Natural killer cell treated with Interleukin-12 subunit alpha and Interleukin-12 subunit beta and Interleukin-15 and Interleukin-18, amount 100 ng/mL, for 72 hours (primary cell): ENCODE measurements at places on chromosomes 11 and 22. TPM values are rescaled to one million over a fixed set of nuclear protein-coding genes. Genes with fewer than 3 reads are reported as not detected.
A peak's percentile ranks its signal among the peaks of the same experiment; 100 is the strongest.

- no peak for DNase-seq
Observed at GRCh38 chr11:87722756-87723565, 452.3 kb downstream of the RAB38 start.

DNA sequence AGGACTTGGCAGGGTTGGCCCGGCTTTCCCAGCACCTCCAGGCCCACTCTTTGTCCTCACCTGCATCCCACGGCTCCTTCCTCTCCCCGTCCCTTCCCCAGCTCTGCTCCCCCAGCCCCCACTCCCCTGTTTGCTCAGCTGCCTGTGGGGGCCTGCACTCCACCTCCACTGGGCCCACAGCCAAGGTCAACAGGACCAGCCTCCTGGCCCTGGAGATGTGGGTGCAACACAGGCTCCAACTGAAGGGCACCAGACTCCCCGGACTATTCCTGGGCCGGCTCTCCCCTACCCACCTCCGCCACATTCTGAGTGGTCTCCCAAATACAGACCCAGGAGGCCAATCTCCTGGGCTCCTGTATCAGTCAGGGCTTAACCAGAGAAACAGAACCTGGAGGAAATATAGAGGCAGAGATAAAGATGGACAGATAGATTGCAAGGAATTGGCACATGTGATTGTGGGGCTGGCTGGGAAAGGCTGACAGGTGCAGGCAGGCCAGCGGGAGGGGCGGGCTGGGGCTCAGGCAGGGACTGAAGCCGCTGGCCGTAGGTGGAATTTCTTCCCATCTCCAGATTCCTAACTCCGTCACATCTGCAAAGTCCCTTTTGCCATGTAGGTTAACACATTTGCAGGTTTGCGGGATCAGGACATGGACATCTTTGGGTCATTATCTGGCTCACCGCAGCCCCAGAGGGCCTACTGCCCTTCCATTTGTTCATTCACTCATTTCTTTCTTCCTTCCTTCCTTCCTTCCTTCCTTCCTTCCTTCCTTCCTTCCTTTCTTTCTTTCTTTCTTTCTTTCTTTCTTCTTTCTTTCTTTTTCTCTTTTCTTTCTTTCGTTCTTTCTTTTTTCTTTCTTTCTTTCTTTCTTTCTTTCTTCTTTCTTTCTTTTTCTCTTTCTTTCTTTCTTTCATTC, 45.8 kb upstream of the MYH9 start:
- no peak for DNase-seq

MYO7A gene
- total RNA-seq = not detected

- DNase-seq = peak; percentile 69
Observed at GRCh38 chr11:16986434-16987204, 27.6 kb downstream of the PLEKHA7 start.

GRCh38 chr11:1547467-1548098, 24.5 kb downstream of the DUSP8 start:
- no peak for DNase-seq

DMC1 gene
- 4.6 TPM for total RNA-seq

ZP1 gene
- not detected for total RNA-seq

YPEL4 gene
- not detected for total RNA-seq

LRRC55 gene
- not detected for total RNA-seq

GRCh38 chr11:10551290-10551592, 10.3 kb upstream of the RNF141 start:
- DNase-seq = no peak

TIMP3 gene
- total RNA-seq = not detected

SCO2 gene
- 13.1 TPM for total RNA-seq

COPB1 gene
- 88.4 TPM for total RNA-seq

DNA sequence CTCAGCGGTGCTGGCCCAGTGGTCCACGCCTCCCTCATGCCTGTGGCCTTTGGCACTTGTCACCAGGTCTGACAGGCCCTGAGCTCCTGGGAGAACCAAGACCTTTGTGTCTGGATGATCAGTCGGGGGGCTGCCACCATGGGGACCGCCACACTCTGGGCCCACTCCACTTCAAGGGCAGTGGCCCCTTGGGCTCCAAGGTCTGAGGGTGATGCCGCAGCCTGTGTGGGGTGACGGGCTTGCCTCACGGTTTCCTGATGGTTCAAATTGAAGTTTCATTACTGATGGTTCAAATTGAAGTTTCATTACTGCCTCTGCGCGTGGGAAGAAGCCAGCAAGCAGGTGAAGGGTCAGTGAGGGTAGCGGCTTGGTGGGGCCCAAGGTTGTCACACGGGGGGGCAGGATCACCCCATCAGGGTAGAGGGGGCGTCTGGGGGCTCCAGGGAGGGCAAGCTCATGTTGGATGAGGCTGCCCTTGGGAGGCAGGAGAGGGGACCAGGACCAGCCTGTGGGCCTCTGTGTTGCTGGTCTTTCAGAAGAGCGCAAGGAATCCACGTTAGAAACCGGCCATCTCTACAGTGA, 27.5 kb downstream of the TRMU start:
- no peak for DNase-seq

GRCh38 chr11:102383839-102384238, 36.8 kb downstream of the BIRC2 start:
- no peak for DNase-seq

DNA sequence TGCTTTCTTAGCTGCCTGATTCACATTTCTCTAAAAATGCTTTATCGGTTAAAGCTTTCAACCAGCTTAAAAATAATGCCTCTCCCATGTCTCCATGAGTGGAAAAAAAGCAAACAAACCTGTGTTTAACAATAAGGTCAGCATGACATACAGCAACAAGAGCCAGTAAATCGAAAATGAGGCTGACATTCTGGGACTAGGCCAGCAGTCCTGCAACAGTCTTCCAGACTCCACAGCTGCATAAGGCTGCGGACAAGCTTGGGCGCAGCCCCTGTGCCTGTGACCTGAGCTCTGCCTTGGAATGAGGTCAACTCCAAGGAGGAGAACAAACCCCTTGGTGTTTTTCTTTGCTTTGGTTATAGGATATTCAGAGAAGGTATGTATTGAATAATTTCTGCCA, 95.5 kb downstream of the PGR start:
- no peak for DNase-seq

DNA sequence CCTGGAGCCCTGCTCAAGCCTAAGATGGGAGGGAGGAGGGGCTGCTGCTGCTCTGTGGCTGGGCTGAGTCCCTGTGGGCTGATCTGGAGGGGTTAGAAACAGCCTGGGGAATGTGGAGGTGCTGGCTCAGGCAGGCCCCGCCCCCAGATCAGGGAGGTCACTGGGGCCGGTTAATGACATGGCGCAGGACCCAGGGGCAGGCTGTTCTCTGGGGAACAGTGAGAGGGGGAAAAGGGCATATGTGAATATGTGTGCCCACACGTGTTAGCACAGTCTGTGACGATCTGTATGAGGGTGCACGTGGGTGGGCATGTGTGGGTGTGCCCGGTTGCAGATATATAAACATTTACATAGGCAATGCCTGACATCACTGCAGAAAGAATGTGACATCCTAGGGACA, 143.5 kb downstream of the MIAT start:
- DNase-seq = no peak

DCDC1 gene
- not detected for total RNA-seq

DNA sequence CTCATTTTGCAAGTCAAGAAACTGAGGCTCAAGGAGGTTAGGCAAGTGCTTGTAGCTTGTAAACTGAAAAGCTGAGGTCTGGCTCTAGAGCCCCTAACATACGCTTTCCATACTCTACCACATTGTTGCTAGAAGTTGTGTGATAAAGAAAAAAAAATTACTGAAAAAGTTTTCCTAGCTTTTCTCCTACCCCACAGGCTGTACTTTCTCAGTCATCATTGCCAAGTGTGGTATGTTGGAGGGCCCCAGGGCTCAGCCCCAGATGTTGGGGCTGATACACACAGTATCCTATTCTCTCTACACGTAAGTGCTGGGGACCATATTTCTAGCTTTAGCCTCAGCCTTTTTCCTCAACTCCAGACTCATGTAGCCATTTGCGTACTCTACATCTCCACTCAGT, 16.0 kb downstream of the KREMEN1 start:
- no peak for DNase-seq

DNA sequence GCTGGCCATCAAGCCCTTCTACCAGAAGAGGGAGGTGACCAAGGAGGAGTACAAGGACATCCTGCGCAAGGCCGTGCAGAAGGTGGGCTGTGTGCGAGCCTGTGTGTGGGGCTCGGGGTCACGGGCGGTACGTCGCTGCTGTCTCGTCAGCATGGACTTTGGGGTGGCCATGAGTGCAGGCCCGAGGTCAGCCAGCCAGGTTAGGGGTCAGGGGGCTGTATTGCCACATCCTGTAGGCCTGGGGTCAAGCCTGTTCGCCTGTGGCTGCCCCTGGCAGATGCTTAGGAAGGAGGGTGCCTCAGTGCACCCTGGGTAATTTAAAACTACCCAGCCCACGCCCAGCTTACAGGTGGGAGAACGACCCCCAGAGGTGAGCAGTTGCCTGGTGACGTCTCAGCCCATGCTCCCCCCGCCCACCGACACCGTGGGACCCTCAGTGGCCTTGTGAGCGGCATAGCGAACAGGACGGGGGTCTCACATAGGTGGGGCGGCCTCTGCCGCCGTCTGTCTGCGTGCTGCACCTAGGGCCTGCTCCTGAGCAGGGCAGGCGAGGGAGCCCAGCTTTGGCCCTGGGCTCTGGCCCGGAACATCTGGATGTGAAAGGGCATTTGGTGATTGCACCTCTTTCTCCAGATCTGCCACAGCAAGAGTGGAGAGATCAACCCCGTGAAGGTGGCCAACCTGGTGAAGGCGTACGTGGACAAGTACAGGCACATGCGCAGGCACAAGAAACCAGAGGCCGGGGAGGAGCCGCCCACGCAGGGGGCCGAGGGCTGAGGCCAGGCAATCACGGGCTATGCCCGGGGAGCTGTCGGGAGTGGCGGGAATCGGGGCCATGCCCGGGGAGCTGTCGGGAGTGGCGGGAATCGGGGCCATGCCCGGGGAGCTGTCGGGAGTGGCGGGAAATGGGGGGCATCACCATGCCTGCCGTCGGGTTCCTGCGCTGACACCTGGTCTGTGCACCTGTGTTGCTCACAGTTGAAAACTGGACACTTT, 4.5 kb downstream of the IRF7 start:
- DNase-seq = no peak

GRCh38 chr22:46366801-46367706, 31.5 kb downstream of the TRMU start:
- DNase-seq = no peak

DNA sequence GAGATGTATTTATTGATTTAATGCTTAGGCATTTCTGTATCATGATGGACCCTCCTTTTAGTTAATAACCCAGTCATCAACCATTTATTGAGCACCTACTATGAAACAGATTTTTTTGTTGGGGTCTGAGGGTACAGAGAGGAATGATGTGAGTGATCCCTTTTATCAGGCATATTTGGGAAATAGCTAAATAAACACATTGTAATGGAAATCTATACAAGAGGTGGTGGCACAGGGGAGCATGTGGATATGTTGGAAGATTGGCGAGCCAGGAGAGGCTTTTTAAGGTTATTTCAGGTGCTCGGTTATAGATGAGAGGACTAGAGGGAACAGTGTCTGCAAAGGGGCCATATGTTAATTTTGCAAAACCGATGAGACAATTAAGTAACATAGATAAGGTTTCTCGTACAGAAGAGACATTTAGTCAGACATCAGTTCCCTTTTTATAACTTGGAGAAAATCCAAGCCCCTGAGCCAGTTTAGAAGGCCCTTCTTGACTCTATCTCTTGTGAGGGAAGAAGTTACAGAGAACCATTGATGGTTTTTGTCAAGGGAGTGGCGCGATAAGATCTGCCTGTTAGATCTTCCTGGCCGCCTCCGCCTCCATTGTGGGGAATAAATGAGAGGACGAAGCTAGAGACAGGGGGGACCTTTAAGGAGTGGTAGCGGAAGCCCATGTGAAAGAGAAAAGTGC, 2.0 kb downstream of the ATXN10 start:
- DNase-seq = no peak

DNA sequence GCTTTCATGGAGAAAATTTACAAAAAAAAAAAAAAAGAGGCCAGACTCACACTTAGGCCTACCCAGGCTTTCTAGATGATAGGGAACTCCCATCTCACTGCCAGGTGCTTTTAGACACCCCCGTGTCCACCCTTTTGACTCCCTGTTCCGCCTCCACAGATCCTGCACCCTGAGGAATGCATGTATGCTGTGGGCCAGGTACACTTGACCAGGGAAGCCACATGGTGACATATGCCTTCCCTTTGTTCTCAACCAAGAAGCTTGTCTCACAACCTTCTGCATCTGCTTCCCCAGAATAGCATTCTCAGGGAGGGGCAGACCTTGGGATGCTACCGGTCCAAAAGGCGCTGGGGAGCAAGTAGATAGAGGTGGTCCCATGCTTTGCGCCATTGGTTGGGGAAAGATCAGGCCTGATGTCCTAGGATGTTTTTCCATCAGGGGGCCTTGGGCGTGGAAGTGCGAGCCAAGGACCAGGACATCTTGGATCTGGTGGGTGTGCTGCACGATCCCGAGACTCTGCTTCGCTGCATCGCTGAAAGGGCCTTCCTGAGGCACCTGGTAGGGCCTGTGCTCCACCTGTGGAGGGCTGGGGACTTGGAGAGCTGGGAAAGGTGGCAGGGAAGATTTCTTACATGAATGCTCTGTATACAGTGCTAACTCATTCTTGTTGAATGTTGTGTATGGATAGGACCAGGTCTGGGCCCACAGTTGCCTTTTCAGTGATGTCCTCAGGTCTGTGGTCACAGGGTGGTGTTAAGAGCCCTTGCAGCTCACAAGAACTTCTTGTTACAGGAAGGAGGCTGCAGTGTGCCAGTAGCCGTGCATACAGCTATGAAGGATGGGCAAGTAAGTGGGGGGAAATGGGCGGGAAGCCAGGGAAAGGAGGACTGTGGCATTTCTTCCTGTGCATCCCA, 7.5 kb downstream of the HMBS start:
- DNase-seq = no peak

DNA sequence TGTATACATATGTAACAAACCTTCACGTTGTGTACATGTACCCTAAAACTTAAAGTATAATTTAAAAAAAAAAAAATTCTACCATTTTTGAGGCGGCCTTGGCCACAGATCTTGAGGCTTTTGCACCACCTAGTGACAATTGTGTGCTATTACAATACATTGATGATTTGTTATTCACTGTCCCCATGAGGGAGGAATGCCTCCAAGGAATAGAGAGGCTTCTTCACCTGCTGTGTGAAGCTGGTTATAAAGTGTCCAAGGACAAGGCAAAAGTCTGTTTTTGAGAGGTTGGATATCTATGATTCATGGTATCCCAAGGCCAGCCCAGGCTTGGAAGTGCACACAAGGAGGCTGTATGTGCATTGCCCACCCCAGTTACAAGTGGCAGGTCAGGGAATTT, 30.7 kb downstream of the SLC22A25 start:
- no peak for DNase-seq

DNA sequence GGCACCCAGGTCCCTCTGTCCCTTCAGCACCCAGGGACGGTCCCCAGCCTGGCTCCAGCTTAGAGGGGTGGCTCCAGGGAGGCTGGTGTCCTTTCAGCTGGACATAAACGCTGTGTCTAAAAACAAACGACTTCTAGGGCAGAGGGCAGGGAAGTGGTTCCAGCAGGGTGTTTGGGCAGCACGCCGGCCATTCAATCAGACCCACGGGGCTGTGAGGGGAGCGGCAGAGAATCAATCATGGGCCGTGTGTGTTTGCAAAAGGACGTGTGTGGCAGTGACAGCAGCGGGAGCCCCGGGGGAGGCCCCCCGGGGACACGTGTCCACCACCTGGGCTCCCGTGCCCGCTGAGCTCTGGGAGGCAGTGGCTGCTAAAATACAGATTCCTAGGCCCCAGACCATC, 127.7 kb downstream of the MN1 start:
- DNase-seq = no peak

- DNase-seq = no peak
Observed at GRCh38 chr22:28297504-28297903, 378.4 kb upstream of the PITPNB start.

KCNQ1OT1 gene
- total RNA-seq = 1.1 TPM
